ENCODE measurements at places on chromosomes 5 and 9. TPM values are rescaled to one million over a fixed set of nuclear protein-coding genes. Genes with fewer than 3 reads are reported as not detected.
A peak's percentile ranks its signal among the peaks of the same experiment; 100 is the strongest.

- no peak for DNase-seq
- no peaks in the 10 kb centered on the region for H3K36me3 ChIP-seq
- no peak overlapping the region for H3K4me3 ChIP-seq
- no peaks in the 10 kb centered on the region for H3K27me3 ChIP-seq
- no peaks in the 10 kb centered on the region for H3K4me1 ChIP-seq
These were observed 512.7 kb downstream of the SLCO4C1 start for GRCh38 chr5:101783241-101784013.

DNA sequence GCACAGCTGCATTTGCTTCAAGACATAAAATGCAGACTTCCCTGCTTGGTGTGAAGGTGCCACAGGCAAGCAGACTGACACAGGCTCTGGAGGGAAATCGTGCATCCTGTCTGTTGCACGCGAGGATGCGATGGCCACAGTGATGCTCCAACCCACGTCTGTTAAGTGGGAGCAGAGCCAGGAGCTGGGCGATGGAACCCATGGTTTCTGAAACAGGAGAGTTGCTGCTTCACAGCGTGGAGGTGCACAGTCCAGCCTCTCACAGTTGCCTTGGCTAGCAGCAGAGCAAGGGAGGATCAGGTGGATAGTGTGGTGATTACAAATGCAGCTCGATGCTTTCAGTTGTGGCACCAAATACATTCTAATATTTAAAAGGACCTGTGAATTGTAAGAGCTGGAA lies 108.8 kb downstream of the TENT4A start:
- H3K4me3 ChIP-seq: no peak overlapping the region
- H3K36me3 ChIP-seq: peaks cover 17% of the 10 kb centered on the region
- no peak overlapping the region for H3K27ac ChIP-seq

DNA sequence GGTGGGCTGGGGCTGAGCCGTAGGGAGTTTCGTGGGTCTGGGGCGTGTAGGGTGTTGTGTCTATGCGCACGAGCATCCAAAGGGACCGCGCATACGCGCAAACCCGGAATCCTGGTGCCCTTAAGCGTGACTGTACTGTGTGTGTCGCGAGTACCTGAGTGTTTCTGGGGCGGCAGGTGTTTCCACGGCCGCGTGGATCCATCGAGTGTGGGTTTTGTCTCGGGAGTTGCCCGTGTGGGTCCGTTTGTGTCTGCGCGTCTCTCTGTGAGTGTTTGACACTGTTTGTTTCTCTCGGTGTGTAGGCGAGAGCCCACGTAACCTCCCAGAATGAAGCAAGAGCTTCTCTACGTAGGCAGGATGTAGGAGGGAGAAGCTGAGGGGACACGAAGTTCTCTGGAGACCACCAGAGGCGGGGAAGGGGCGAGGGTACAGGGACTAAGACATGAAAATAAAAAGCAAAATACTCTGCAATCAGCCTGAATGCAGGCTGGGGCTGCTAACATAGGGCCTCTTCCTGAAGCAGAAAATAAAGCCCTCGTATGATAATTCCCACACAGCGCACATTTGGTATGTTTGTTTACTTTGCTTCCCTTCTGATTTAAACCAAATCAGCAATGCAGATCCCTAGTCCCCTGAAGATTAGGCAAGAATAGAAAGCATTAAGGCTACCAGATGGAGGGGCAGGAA lies 588 bp upstream of the BRINP1 start:
- no peak for DNase-seq
- H3K27me3 ChIP-seq: peaks cover 11% of the 10 kb centered on the region
- H3K4me1 ChIP-seq: peaks cover 15% of the 10 kb centered on the region
- H3K4me3 ChIP-seq: peak overlapping the region; percentile 99

The HCN1 gene
- 0.56 TPM for total RNA-seq

GRCh38 chr9:129569502-129570449 lies 51.1 kb downstream of the C9orf50 start:
- peaks cover 11% of the 10 kb centered on the region for H3K27me3 ChIP-seq
- peaks cover 6% of the 10 kb centered on the region for H3K36me3 ChIP-seq
- peak overlapping the region; percentile 59 for H3K27ac ChIP-seq
- peaks cover 11% of the 10 kb centered on the region for H3K4me1 ChIP-seq
- H3K4me3 ChIP-seq: peak overlapping the region; percentile 80

DNA sequence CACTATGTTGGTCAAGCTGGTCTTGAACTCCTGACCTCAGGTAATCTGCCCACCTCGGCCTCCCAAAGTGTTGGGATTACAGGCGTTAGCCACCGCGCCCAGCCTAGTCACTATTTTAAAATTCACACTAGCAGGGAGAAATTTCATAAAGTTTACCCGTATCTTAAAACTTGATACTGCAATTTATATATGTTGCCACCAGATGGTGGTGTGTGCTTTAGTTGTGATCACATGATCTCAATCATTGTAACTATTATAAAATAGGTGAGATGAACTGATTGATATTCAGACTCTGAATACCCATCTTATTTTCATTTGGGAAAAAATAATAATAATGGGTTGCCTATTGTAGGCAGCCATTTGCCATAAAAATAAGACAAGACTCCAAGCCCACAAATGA lies 1330.4 kb upstream of the WWC1 start:
- H3K36me3 ChIP-seq: no peaks in the 10 kb centered on the region
- no peak overlapping the region for H3K27ac ChIP-seq
- H3K4me1 ChIP-seq: no peaks in the 10 kb centered on the region
- H3K27me3 ChIP-seq: no peaks in the 10 kb centered on the region
- no peak overlapping the region for H3K4me3 ChIP-seq

DNA sequence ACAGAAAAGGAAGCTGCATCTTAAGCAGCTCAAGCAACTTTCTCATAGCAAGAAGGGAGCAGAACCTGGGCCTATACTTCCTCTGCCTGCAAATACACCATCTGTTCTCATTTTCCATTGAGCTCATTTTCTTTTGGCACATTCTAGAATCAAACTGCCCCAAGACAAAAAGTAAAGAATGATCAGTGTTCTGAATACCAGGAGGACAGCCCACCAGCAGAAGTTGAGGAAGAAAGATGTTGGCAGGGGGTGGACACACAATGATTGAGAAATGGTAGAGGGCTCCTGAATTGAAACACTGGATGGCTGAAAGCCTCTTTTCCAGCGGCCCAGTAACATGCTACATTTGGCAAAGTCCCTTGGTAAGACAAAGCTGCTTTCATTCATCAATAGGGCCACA lies 171.8 kb downstream of the MED10 start:
- no peak overlapping the region for H3K4me3 ChIP-seq
- H3K27ac ChIP-seq: no peak overlapping the region
- H3K36me3 ChIP-seq: peaks cover 5% of the 10 kb centered on the region
- DNase-seq: no peak
- H3K4me1 ChIP-seq: no peaks in the 10 kb centered on the region

DNA sequence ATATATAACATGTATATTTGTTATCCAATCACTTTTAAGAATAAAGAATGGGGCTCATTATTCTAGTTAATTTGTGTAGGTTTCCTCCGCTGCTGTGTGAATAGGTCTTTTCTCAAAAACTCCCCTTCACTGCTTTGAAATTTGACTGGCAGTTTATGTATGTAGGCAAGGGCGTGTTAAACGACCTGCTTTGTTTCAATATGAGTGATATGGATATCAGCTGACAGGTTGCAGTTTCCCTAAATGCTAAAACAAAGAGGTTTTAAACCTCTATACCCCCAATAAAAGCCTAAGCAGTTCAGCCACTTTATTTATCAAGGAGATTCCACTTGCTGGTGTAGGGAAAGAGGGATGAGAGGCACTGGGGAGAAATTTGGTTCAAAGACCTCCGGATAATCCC lies 159.6 kb downstream of the TMEM167A start:
- no peaks in the 10 kb centered on the region for H3K4me1 ChIP-seq
- no peak overlapping the region for H3K4me3 ChIP-seq
- no peak for DNase-seq
- peaks cover 15% of the 10 kb centered on the region for H3K36me3 ChIP-seq
- peaks cover 3% of the 10 kb centered on the region for H3K27me3 ChIP-seq
- no peak overlapping the region for H3K27ac ChIP-seq

DNA sequence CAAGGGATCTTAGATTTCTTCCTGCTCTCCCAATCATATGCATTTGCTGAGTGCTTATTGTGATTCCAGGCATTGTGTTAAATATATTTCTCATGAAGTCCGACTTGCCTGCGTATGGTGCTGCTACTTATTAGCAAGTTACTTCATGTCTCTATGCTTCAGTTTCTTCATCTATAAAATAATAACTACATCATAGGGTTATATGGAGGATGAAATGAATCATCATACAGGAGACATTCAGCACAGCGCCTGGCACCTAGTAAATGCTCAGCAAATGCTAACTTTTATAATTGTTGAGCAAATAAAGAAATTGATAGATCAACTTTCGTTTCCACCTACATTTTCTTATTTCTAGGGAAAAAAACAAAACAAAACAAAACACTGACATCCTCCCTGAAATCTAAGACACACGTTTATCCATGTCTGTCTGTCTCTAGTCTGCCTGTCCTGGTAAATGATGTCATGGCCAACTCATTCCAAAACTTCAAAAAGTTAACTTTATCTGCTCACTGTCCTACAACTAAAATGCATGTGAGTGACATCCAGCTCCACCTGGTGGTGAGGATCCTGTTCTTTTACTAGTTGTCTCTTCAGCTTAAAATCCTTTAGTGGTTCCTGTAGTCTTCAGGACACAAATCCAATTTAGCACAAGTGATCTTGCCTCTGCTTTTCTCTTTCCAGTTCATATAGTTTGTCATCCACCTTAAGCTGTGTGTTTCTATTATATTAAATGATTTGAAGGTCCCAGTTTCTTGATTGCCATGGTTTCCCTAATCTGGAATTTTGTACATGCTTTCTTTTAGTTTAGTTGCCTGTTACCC lies 27.7 kb downstream of the PPP3R2 start:
- no peak overlapping the region for H3K4me3 ChIP-seq
- H3K36me3 ChIP-seq: no peaks in the 10 kb centered on the region
- no peaks in the 10 kb centered on the region for H3K4me1 ChIP-seq

The AQP3 gene
- total RNA-seq: 2.9 TPM

DNA sequence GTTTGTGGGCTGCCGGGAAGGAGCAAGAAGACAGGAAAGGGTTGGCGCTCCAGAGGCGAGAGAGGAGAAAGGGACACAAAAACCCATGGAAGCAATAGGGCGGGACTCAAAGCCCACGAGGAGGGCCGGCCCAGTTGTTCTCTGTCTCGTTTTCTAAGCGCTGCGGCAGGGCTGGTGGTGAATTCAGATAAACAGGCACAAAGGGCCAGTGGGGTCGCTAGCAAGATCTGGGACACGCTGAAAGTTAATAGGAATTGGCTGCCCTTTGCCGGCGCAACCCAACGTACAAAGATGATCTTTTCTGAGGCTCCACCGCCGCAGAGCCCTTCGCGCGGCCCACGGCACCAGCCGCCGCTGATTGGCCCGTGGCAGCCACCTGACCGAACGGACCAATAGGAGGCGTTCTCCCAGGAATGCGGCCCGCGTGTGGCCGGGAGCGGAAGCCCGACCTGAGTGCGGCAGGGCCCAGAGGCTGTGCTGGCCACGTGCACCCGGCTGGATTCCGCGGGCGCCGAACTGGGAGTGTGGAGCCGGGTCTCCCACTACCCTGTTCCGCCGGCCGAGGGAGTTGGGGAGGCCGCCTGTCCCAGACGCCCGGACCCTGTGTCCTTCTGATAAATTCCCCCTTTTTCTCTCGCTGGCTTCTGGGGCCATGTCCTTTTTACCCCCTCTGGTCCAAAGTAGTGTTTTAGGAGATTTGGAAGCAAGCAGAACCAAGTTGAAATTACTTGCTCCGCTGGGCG lies 16.8 kb upstream of the NSD1 start:
- H3K27me3 ChIP-seq: peaks cover 8% of the 10 kb centered on the region
- peak overlapping the region; percentile 60 for H3K4me3 ChIP-seq
- DNase-seq: peak; percentile 73

- H3K36me3 ChIP-seq: no peaks in the 10 kb centered on the region
- H3K4me3 ChIP-seq: no peak overlapping the region
- no peak for DNase-seq
- peaks cover 2% of the 10 kb centered on the region for H3K27me3 ChIP-seq
These were observed 168.2 kb upstream of the DMRTA1 start for GRCh38 chr9:22278426-22278825.

GRCh38 chr5:77172713-77173328 lies 37.7 kb upstream of the PDE8B start:
- H3K36me3 ChIP-seq: no peaks in the 10 kb centered on the region
- H3K4me1 ChIP-seq: no peaks in the 10 kb centered on the region
- peaks cover under 1% of the 10 kb centered on the region for H3K27me3 ChIP-seq
- H3K4me3 ChIP-seq: no peak overlapping the region
- DNase-seq: no peak

The PLCXD3 gene
- total RNA-seq: 0.93 TPM

- no peak overlapping the region for H3K4me3 ChIP-seq
- no peak overlapping the region for H3K27ac ChIP-seq
- no peaks in the 10 kb centered on the region for H3K36me3 ChIP-seq
- H3K27me3 ChIP-seq: peaks cover 3% of the 10 kb centered on the region
These were observed 5.6 kb upstream of the ELL2 start for GRCh38 chr5:95967236-95967635.

GRCh38 chr9:32463500-32464293 lies 62.3 kb downstream of the RIGI start:
- H3K4me3 ChIP-seq: no peak overlapping the region
- peak; percentile 67 for DNase-seq
- H3K27me3 ChIP-seq: no peaks in the 10 kb centered on the region
- H3K27ac ChIP-seq: peak overlapping the region; percentile 76
- no peaks in the 10 kb centered on the region for H3K4me1 ChIP-seq

The ARID3C gene
- not detected for total RNA-seq

DNA sequence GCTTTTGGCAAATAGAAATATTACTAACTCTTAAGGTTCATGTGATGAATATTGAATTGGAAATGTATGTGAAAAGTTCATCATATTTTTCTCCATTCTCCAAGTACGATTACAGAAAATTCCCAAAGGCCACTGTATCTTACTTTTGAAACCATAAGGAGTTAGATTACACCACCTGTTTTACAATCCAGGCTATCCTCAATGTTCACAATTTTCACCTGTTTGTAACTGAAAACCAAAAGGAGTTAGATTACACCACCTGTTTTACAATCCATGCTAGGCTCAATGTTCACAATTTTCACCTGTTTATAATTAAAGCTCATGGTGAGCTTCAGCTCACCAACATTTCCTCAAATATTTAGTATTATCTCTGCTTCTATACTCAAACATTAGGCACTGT lies 188.0 kb downstream of the HCN1 start:
- H3K27me3 ChIP-seq: no peaks in the 10 kb centered on the region
- H3K4me3 ChIP-seq: no peak overlapping the region
- H3K36me3 ChIP-seq: no peaks in the 10 kb centered on the region
- no peak for DNase-seq
- H3K27ac ChIP-seq: no peak overlapping the region
- peaks cover 6% of the 10 kb centered on the region for H3K4me1 ChIP-seq

The DMAC1 gene
- 22.2 TPM for total RNA-seq

- no peak overlapping the region for H3K27ac ChIP-seq
- H3K36me3 ChIP-seq: no peaks in the 10 kb centered on the region
- H3K4me1 ChIP-seq: peaks cover 9% of the 10 kb centered on the region
- no peak for DNase-seq
- no peak overlapping the region for H3K4me3 ChIP-seq
These were observed 53.7 kb upstream of the ZBTB43 start for GRCh38 chr9:126750941-126751725.

The PCA3 gene
- not detected for total RNA-seq
